Fibroblast of gingiva (primary cell): ENCODE measurements at places on chromosomes 7 and 10.

- no peak for DNase-seq
Observed at GRCh38 chr10:100826661-100826982, 81.2 kb downstream of the PAX2 start.

GRCh38 chr10:122281018-122281626, 10.0 kb downstream of the BTBD16 start:
- no peak for DNase-seq

DNA sequence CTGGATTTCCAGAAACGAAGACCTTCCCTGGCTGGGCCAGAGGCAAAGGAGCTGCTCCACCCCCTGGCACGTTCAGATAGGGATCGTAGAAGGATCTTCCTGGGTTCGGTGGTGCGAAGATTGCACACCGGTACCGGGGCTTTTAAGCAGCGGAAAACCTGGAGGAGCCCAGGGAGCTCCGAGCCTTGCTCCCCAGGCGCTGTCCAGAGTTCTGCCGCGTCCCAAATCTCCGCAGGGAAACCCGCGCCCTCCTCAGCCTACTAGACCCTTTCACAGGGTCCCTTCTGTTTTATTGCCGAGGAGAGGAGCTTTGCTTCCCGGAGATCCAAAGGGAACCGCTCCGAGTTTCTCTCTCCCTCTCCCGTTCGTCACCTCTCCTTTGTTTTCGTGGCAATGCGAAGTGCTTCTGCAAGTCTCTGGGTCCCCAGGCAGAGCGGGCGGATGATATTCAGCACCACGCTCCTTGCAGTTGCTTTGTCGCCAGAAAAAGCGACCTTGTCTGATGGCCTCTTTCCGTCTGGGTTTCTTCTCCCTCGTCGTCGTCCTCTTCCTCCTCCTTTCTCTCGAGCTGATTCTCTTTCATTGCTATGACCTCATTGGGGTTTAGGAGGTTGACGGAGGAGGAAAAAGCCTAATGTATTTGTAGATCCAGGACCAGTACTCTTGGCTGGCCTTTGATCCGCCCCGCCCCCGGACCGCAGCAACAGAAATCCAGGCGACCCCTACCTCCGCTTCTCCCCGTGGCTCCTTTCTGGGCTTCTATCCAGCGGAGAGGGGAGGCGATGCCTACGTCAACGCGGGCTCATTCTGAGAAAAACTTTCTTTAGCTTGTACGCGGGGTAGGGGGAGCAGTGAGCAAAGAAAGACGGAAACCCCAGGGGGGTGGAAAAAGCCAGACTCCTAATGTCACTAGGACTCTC, at the start of gene TMEM196:
Gene TMEM196, minus strand, starts transcription at position 777 of the 920 bp plus-strand sequence. CDS start 921 bp downstream, outside the sequence.
- DNase-seq = peak; percentile 11

- DNase-seq = no peak
Observed at GRCh38 chr7:5489991-5490536, 66.4 kb upstream of the TNRC18 start.

DNA sequence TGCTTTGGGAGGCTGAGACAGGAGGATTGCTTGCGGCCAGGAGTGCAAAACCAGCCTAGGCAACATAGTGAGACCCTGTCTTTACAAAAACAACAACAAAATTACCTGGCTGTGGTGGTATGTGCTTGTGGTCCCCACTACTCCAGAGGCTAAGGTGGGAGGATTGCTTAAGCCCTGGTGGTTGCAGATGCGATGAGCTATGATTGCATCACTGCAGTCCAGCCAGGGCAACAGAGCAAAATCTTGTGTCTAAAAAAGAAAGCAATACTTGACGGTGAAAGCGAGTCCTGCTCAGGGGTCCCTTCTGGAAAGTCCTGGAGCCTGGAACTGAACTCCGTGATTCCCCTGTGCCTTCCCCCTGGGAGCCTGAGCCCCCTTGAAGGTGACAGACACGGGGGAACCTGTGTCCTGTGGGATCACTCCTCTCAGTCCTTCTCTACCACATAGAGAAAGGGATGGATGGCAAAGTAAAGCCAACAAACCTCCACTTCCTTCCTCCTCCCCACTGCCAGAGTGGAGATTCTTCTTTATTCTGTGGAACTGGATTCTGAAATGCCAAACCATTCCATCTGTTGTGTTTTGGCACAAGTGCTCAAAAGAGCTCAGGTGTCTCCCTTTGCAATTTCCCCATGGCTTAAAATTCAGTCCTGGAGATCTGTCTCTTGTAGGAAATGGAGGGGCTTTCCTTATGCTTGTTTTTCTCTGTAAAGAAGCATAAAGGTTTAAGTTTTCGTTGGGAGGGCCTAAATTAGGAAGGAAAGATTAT, 50.6 kb downstream of the KIAA1217 start:
- DNase-seq = no peak

GRCh38 chr7:43880596-43880995, 11.3 kb upstream of the MRPS24 start:
- DNase-seq = peak; percentile 13

DNA sequence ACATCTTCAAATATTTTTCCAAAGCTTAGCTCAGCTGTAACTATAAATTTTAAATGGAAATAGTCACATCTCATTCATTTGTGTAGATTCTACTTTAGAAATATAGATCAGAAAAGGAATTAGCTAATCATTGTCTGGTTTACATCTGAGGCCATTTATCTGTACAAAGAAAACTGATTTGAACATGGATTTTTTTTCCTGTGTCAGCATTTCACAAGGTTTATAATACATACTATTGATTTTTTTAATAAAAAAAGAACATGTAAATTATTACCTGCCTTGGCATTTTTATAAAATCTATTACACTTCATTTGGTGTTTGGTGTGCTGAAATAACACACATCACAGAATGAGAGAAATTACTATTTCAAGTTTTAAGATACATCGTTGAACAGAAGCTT, 3.5 kb upstream of the GPR37 start:
- DNase-seq = no peak

DNA sequence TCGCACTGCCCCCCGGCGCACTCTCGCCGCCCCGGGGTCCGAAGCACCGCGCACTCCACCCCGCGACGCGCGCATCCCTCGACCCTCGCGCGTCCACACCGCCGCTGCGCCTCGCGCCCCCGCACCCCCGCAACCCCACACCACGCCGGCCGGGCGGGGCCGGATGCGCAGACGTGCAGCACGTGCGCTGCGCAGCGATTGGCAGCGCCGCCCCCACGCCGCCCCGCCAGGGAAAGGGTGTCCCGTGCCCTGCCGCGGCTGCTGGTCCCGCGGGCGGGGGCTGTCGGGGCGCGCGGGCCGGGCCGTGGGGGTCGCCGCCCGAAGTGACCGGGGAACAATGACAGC, 53.7 kb upstream of the KDM7A start:
- no peak for DNase-seq

DNA sequence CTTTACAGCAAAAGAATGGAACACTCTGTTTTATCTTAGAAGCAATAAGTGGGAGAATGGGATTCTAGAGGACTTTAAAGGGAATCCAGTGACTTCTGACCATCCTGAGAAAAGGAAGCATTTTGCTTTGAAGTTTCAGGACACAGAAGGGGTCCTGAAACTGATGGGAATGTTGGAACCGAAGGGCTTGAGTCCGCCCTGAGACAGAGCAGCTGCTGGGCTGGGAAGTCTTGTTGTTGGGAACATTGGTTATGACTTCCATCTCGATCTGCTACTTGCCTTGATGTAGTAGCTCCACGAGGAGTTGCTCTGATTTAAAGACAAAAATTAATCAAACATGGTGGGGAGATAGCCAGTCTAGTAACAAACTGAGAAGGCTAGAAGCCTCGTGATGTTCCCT, 177.6 kb downstream of the JCAD start:
- DNase-seq = no peak

- peak; percentile 67 for DNase-seq
Observed at GRCh38 chr10:119896061-119896655, 3.6 kb downstream of the SEC23IP start.

DNA sequence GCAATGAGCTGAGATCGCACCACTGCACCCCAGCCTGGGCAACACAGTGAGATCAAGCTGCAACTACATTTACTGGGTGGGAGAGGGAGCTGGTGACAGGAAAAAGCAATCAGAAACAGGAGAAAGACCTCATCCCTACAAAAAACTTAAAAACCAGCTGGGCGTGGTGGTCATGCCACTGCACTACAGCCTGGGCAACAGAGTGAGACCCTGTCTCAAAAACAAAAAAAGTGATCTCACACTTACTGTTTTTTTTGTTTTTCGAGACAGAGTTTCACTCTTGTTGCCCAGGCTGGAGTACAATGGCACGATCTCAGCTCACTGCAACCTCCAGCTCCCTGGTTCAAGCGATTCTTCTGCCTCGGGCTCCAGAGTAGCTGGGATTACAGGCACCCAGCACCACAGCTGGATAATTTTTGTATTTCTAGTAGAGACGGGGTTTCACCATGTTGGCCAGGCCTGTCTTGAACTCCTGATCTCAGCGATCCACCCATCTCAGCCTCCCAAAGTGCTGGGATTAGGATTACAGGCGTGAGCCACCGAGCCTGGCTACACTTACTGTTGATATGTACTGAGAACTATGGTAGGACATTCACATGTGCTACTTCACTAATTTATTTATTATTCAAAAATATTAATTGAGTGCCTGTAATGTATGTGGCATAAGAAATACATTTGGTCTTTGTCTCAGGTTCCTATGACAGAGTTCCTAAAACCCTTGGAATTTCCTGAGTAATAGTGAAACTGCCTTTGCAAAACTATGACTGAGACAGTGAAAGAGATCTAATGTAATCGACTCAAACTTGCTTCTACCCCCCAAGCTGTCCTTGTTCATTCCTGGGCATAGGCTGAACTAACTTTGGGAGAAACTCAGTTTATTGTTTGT, 27.7 kb upstream of the NRBF2 start:
- DNase-seq = peak; percentile 27

DNA sequence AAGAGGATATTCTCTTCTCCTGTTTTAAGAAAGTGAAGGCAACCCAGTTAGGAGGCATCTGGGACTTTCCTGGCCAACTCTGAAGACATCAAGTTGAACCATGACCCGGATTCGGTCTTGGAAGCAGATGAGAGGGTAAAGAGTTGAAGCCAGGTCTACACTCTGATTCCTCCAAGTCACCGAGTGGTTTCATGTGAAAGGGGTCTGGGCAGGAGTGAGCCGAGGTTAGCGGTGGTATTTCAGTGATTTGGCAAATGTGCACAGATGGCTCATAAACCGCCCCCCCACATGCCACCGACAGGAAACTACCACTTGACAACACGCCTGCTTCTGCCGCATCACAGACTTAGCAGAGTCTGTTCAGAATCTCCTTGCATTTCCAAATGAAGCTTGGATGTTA, 11.4 kb upstream of the REPIN1 start:
- DNase-seq = no peak

GRCh38 chr7:86981127-86981526, 78.3 kb downstream of the ELAPOR2 start:
- no peak for DNase-seq

DNA sequence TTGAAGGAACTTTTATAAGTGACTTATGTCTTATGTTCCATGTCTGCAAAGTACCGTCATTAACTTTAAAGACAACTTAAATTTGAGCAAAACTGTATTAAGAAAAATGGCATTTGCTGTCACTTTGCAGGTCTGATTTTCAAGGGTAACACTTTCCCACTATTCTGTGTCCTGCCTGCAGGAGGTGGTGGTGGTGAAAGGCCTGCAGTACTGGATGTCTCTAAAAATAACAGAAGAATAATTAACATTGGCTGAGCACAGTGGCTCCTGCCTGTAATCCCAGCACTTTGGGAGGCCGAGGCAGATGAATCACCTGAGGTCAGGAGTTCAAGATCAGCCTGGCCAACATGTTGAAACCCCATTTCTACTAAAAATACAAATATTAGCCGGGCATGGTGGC, 13.2 kb upstream of the PTER start:
- no peak for DNase-seq

- DNase-seq = no peak
Observed at GRCh38 chr7:16260236-16260728, 161.1 kb downstream of the CRPPA start.

GRCh38 chr7:28481091-28481926, 69.0 kb downstream of the CREB5 start:
- peak; percentile 32 for DNase-seq

- no peak for DNase-seq
Observed at GRCh38 chr7:36734731-36735130, 10.4 kb upstream of the AOAH start.

DNA sequence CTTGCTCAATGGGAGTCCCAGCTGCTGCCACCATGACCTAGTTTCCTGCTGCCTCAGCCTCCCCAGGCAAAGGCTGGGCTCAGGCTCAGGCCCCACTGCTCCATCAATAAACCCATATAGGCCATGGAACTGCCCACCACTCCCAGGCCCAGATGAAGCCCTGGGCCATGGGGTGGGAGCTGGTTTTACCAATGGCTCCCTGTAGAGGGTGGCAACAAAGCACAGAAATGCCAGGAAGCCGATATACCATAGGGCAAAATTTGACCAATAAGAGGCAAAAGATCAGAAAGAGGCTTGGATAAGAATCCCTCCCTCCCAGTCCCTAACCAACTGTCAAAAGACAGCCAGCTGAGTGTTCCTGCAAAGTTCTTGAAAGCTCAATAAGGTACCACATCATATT, 101.8 kb upstream of the DOCK1 start:
- no peak for DNase-seq

DNA sequence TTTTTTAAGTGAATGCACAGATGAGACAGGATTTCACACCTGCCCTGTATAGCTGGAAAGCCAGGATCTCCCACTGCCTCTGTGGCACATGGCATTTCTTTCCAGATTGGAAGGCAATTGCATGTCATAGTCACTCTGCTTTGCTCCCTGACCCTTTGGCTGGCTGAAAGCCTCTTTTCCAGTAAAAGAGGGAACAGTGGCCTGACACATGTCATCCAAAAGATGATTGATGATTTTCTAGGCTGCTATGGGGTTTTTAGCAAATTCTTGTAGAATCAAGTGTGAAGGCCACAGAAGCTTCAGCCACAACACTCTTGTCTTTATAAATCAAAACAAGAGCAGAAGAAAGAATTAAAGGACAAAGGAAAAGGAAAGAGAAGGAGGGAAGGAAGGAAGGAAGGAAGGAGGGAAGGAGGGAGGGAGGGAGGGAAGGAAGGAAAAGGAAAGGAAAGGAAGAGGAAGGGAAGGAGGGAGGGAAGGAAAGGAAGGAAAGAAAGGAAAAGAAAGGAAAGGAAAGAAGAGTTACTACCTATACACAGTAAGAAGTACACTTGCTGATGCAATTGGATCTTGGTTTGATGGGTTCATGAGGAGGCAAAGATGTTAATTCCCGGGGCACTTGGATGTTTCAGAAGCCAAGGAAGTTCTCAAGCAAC, 158.9 kb upstream of the FRMD4A start:
- DNase-seq = no peak

DNA sequence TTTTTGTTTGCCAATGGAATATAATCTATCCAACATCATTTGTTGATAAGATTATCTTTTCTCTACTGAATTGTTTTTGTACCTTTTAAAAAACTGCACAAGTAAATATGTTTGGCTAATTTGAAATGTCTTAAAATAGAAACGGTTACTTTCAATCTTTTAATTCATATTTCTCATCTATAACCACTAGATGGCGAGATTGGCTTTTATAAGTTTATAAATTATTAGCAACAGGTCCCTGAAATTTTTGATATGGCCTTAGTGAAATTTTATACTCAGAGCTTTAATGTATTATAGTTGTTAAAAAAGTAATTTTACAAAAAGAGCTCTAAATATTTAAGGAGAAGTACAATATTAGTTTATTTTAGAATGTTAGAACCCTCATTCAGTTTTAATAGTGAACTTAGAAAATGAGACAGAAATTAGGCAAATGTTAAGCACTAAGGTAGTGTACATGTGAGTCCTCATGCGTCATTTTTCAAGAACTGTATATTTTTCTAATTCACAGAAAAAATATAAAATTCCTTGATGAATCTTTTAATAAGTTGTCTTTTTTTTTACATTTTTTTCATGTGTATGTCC, 592.5 kb downstream of the ARL4A start:
- DNase-seq = peak; percentile 7
